ENCODE measurements at places on chromosomes 13 and 19.

- no peak for DNase-seq
These were observed 373.5 kb downstream of the KCTD12 start for GRCh38 chr13:76512721-76513145.

- no peak for DNase-seq
These were observed 1.8 kb upstream of the KLK4 start for GRCh38 chr19:50912727-50913716.

DNA sequence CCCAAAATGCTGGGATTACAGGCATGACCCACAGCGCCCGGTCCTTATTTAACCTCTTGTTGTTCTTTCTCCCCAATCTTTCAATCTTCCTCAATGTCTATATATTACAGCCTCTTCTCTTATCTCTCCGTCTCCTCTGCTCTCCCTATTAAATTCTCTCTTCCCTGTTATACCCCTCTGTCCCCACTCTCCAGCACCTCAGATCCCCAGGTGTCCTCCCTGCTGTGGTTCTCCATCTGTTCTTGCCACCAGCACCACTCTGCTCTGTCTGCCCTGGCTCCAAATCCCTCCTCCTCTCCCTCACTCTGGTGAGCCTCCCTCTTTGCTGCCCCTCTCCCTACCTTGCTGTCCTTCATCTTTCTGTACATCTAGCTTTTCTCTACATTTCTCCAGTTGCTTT lies 1.1 kb downstream of the ZNF600 start:
- DNase-seq: no peak

- DNase-seq: no peak
These were observed 8.8 kb downstream of the KLK8 start for GRCh38 chr19:50992666-50993035.

DNA sequence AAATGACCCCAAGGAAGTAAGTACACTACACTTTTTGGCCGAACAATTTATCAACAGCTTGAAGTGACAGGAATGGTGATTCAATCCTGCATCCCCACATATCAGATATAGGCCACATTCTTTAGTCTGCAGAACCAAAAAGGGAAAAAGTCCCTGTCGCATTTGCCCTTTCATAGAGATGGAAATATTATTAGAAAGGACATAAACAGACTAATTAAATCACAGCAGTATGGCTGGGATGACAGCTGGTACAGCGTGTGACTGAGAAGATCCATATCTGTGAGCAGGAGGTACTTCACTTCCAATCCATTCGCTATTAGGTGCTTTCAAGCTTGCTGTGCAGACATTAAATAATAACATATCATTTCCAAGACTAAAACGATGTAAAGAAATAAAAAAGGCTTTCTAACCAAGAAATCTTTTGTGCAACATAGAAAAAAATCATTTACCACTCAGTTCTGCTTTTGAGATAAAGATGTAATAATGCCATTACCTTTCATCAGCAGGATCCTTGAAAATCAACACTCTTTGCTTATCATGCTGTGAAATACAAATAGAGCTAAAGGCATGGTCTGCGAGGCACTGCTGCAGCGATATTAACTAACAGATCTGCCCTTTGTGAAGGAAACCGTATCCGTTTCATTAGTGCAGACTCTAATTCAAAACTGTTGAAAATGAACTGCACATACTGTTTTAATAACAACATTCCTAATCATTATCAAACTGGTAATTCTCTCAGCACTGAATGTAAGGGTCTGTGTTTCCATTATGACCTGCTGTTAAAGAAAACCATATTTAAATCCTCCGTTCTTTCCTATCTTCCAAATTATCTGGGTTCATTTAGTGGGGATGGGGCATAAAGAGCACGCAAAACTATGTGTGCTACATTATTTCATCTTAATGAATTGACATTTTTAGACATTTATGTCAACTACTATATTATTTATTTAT lies 245.6 kb downstream of the DACH1 start:
- DNase-seq: no peak

- peak; percentile 37 for DNase-seq
These were observed 1.0 kb downstream of the REX1BD start for GRCh38 chr19:18589380-18590272.

DNA sequence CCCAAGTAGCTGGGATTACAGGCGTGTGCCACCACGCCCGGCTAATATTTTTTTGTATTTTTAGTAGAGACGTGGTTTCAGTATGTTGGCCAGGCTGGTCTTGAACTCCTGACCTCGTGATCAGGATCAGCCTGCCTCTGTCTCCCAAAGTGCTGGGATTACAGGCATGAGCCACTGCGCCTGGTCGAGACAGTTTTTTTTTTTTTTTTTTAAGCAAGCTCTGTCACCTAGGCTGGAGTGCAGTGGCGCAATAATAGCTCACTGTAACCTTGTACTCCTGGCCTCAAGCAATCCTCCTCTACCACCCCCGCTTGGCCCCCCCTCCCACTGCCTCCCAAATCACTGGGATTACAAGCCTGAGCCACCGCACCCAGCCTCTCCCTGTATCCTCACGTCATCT lies 6.4 kb upstream of the MAP2K7 start:
- DNase-seq: no peak

DNA sequence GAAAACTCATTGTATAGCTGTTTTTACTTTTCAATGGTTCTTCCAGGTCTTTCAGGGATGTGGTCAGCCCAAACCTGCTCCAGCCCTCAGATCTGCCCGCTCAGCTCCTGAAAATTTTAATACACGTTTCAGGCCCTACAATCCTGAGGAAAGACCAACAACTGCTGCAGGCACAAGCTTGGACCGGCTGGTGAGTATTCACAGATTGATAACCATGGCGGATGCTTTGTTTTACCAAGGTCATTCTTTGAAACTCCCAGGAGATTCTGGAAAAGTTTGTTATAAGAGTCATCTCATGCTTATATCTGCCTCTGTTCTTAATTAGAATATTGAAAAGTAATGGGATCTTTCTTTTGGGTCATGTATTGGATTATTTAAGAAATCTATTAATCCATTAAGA lies 173.5 kb downstream of the DCT start:
- DNase-seq: no peak

- DNase-seq: no peak
These were observed 161.0 kb downstream of the KCTD12 start for GRCh38 chr13:76725211-76725610.

DNA sequence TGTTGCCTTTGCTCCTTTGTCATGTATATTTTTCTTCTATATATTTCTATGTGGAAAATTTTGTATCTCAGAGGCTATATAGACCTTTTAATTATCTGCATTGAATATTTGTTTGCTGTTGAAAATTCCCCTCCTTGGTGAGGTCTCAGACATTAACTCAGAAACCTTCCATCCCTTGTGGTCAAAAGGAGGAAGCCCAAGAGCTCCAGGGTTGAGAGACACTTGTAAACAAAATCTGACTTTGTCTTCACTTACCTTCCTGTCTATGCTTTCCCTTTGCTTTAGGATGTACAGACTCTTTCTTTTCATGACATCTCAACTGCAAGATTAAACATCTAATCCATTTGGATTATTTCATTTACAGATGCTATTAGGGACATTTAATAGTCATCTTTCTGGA lies 157.5 kb downstream of the PCDH20 start:
- no peak for DNase-seq

GRCh38 chr19:7909471-7910067 lies 5.1 kb upstream of the TGFBR3L start:
- no peak for DNase-seq

DNA sequence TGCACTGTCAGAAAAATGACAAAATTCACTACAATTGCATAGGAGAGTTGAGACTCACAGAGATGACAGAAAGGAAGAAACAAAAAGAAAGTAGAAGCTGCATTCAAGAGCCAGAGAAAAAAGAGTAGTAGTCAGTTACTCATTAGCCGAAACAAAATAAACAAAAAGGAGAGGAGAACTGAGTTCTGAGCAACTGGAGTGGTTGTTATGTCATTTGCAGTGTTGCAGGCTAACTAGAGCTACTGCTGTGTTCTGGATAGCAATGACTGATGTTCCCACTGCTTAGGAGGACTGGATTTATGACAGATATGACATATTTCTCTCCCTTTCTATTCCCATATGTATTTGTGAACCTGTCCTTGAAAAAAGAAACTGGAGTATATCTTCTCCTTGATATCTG lies 482.6 kb downstream of the RFC3 start:
- no peak for DNase-seq

- no peak for DNase-seq
These were observed 41.9 kb downstream of the TBC1D4 start for GRCh38 chr13:75440100-75440499.

Data from stimulated activated CD4-positive, alpha-beta T cell treated with anti-CD3 and anti-CD28 coated beads, TNF-alpha, amount 100 ng/mL, for 4 hours (primary cell).